Iris pigment epithelial cell (primary cell): ENCODE measurements at places on chromosomes 7 and 10.
A peak's percentile ranks its signal among the peaks of the same experiment; 100 is the strongest.

- peak; percentile 7 for DNase-seq
These were observed 74.6 kb downstream of the CUL1 start for GRCh38 chr7:148773334-148773733.

DNA sequence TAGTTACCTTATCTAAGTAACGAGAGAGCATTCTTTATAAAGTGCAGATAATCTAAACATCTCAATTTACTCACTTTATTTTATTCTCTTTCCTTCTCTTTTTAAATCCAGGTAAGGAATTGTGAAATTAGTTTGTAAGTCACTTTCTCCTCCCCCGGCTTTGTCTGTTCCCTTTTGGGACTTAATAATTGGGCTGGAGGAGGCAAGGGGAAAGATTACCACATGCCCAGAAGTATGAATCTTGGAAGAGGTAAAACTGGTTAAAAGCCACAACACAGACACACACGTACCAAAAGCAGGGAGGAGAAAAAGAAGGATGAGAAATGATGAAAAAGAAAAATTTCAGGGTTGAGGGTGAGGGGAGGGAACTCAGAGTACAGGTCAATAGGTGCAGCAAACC, 63.3 kb upstream of the LRRC17 start:
- DNase-seq = no peak

- peak; percentile 95 for DNase-seq
These were observed 164.3 kb downstream of the SUGCT start for GRCh38 chr7:40299097-40299496.

DNA sequence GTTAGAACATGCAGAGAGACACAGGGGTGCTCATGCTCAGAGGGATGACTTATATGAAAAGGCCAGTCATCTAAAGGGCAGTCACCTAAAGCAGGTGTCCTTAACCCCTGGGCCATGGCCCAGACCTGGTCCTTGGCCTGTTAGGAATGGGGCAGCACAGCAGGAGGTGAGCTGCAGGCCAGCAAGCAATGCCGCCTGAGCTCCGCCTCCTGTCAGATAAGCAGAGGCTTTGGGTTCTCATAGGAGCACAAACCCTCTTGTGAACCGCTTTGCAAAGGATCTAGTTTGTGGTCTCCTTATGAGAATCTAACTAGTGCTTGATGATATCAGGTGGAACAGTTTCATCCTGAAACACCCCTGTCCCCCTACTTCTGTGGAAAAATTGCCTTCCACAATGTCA, 14.5 kb downstream of the ANKRD7 start:
- DNase-seq = no peak
